ENCODE measurements at places on chromosomes 4 and X. TPM values are rescaled to one million over a fixed set of nuclear protein-coding genes. Genes with fewer than 3 reads are reported as not detected.

DNA sequence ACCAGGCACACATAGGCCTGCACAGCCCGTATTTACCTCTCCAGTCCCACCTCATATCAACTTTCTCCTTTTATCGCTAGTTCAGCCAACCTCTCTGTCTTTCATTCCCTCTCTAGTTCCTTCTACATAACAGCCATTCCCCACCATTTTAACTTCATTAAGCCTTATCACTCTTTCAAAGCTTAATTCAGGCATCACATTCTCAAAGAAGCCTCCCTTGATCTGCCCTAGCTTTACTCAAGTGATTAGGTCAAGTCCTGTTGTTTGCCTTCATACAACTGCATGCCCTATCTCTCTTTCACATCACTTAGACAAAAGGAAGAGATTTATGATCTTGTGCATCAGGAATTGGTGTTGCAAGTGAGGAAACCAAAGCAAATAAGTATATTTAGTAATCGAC lies 74.2 kb downstream of the ALPK1 start:
- H3K27me3 ChIP-seq, result no peaks in the 10 kb centered on the region
- DNase-seq, result no peak
- H3K4me3 ChIP-seq, result no peak overlapping the region
- H3K27ac ChIP-seq, result no peak overlapping the region

GPR173 gene
- polyA plus RNA-seq, result 3.5 TPM

GRCh38 chrX:48597353-48598264 lies at the start of gene WDR13:
WDR13 (plus strand) TSS chrX:48597492; CDS start chrX:48597997, 505 bp downstream.
- peaks cover 5% of the 10 kb centered on the region for H3K36me3 ChIP-seq
- H3K27ac ChIP-seq, result peak within 1 kb of the TSS; percentile 98
- DNase-seq, result peak; percentile 95
- H3K27me3 ChIP-seq, result no peaks in the 10 kb centered on the region

DNA sequence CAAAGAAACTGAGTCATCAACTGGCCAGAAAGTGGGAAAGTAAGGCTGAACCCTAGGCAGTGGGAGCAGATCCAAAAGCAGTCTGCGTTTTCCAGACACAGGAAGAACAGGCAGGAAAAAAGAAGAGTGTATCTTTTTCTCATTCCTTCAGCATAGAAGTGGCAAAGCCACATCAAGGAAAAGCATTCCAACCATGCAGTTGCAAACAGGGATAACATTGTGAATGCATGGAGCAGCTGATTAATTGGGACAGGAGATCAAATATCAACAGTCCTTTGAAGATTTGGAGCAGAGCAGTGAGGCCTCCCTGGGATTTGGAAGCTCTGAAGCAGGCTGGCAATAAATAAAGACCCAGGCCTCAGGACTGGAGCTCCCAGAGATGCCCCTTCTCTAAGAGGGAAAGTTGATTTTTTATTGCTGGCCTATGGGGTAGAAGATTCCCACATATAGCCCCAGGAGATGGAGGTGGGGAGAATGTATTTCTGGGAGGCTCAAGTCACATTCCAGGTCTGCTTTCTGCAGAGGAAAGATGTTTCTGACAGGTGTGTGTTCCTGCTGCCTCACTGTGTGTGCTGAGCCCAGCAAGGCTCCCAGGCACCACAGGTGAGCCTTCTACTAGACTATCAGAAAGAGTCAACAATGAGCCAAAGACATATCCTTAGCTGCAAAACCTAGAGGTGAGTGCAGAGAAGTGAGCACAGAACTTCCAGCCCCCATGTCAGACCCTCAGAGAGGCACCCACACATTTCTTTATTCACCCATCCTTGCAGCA lies 222.5 kb downstream of the RAB28 start:
- H3K27ac ChIP-seq, result no peak overlapping the region
- H3K27me3 ChIP-seq, result no peaks in the 10 kb centered on the region
- no peaks in the 10 kb centered on the region for H3K4me1 ChIP-seq
- DNase-seq, result no peak

DNA sequence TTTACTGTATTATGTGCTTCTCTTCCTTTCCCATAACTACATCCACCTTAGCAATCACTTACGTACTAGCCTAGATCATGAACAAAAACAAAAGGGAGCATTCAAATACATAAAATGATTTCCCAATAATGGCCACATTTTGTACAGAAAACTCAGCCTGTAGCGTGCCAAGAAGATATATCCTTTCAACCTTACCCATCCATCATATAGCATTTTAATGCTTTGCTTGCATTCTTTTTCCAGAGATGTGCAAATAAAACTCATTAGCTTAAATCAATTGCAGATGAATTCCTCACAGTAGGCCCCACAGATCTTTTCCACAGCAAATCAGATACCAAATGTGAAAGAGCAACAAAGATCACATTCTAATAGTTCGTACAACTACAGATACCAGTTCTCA lies 20.8 kb downstream of the GRSF1 start:
- no peak overlapping the region for H3K27ac ChIP-seq
- no peaks in the 10 kb centered on the region for H3K27me3 ChIP-seq
- no peaks in the 10 kb centered on the region for H3K4me1 ChIP-seq
- peaks cover 6% of the 10 kb centered on the region for H3K36me3 ChIP-seq
- DNase-seq, result no peak

DNA sequence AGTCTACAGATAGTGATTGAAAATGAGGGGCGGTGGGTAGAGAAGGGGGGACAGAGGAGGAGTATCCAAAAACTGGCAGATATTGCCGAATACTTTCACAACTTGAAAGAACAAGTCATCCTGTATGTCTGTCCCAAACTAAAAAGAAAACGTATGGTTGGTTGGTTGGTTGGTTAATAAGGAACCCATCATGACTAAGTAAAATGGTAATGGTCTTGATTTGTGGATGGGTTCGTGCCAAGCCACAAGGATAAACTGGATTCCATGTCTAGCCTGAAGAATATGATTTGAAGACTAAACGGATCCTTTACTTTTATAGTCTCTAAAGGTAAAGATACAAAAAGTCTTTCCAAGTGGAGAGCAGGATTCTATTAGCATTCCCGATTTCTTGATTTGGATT lies 208.4 kb downstream of the DCLK2 start:
- DNase-seq, result no peak
- H3K27ac ChIP-seq, result no peak overlapping the region
- H3K27me3 ChIP-seq, result no peaks in the 10 kb centered on the region
- no peaks in the 10 kb centered on the region for H3K4me1 ChIP-seq

DNA sequence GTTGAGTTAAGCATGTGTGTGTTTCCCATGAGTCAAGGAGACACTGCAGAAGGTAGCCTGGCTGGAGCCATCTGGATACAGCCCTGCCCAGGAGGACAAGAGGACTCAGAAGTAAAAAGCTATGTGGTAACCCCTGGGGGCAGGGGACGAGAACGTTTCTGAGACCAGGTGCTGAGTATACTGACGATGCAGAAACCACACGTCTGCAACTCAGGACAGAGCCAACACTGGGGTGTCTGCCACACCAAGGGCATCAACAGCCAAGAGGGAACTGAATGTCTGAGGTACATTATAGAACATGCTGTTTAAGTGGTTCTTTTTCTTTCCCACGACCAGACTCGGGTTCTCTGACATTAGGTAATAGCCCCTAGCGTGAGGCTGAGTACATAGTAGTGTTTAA lies 94.1 kb upstream of the GPR34 start:
- no peak overlapping the region for H3K27ac ChIP-seq
- H3K27me3 ChIP-seq, result no peaks in the 10 kb centered on the region
- H3K4me1 ChIP-seq, result no peaks in the 10 kb centered on the region
- DNase-seq, result no peak
- H3K4me3 ChIP-seq, result no peak overlapping the region

DNA sequence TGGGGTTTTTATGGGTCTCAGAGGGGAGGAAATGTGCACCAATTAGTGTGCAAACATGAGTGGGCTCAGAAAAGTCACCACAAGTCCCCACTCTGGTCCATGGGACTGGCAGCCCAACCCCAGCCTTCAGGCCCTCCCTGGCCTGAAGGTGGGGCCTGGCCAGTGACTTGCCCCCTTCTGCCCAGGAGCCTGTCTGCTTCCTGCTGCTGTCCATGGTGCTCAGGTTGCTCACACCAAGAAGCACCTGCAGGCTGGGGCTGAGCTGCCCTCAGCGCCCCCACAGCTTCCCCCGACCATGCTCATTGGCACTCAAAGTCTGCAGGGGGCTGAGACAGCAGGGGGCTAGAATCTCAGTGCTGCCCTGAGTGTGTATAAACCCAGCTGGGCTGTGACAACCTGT lies 30.6 kb upstream of the GC start:
- H3K27ac ChIP-seq, result no peak overlapping the region
- DNase-seq, result no peak
- H3K4me3 ChIP-seq, result no peak overlapping the region
- H3K36me3 ChIP-seq, result no peaks in the 10 kb centered on the region

DNA sequence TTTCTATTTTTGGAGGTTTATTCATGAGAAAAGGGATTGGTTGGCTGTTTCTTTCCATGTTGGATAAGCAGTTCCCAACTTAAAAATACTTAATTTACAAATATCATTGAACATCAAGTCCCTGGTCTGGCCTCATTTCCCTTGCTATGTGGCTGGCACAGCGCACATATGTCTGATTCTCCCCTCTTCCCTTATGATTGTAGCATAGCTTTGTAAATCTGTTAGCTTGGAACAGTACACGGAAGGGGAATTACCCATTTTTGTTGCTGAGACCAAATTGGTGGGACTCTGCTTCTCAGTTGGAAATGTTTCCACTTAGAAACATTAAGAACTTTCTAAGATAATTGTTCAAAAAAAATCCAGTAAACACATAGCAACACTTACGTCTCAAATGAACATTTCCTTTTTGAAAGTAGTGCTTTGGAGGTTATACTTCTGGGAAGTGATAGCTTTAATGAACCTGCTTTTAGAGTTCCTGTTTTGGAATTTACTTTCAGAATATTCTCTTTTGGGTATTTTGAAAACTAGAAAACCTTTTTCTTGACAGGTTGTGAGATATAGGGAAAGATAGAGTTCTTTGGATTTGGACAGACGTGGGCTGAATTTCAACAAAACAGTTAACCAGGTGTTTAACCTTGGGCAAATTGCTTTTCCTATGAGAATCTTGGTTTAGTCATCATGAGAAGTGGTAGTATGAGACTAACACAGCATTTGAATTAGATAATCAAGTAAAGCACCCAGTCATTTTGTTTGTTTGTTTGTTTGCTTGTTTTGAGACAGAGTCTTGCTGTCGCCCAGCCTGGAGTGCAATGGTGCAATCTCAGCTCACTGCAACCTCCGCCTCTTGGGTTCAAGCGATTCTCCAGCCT lies 47.3 kb downstream of the STIM2 start:
- no peak overlapping the region for H3K4me3 ChIP-seq
- peak overlapping the region; percentile 68 for H3K27ac ChIP-seq
- no peaks in the 10 kb centered on the region for H3K36me3 ChIP-seq

GRCh38 chr4:143185253-143186107 lies 763 bp downstream of the USP38 start:
- H3K4me3 ChIP-seq, result peak overlapping the region; percentile 80
- peak; percentile 25 for DNase-seq
- H3K36me3 ChIP-seq, result no peaks in the 10 kb centered on the region
- H3K27me3 ChIP-seq, result no peaks in the 10 kb centered on the region
- H3K4me1 ChIP-seq, result peaks cover 3% of the 10 kb centered on the region
- peak overlapping the region; percentile 93 for H3K27ac ChIP-seq

HSFX3 gene
- polyA plus RNA-seq, result not detected

DNA sequence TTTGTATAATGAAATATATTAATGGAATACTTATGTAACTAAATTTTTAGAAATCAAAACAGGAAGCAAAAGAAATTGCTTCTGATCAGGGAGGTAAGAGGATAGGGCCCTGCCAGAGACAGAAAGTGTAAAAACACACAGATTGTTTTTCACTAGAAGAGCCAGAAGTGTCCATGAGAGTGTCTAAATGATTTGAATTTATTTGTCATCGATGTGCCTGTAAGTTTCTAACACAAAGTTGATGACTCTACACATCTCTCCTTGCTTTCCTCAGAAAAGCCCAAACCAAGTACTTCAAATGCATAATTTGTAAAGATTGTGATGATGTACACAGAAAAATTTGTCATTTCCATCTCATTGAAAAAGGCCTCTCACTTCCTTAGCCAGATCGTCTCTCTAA lies 80.6 kb downstream of the TMEM156 start:
- no peaks in the 10 kb centered on the region for H3K36me3 ChIP-seq
- peaks cover 2% of the 10 kb centered on the region for H3K4me1 ChIP-seq
- H3K27me3 ChIP-seq, result no peaks in the 10 kb centered on the region
- H3K27ac ChIP-seq, result no peak overlapping the region

Data from small intestine (tissue), 16 donors.